ENCODE measurements at places on chromosomes 5 and 9. TPM values are rescaled to one million over a fixed set of nuclear protein-coding genes. Genes with fewer than 3 reads are reported as not detected.

DNA sequence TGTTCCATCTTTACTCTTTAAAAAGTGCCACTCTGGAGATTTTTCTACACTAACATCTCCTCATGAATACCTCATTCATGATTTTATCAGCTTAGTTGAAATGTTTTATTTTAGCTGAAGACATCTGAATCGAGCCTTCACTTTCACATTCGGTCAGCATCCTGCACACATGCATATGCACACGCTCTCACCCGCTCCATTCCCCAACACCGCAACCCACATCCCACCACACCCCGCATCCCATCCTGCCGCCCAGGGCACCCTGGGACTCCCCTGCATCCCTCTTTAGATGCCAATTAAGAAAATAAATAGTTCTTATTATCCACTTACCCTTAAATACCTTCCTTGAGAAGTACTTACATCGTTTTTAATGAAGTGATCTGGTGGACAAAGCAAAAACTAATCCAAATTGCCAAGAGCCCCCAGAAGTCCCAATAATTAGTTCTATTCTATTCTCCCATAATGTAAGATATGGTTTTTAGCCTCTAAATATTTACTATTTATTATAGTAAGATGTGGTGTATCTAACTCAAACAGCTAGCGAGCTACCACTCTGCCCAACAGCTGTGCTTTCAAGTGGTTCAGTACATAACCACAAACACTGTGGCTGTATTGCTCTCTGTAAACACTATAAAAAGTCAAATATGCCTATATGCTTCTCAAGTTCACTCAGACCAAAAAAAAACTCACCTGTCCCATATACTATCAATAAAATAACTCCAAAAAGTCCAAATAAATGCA lies 38.2 kb downstream of the GZMK start:
- no peak for DNase-seq

- DNase-seq, result no peak
Measured at GRCh38 chr5:33641744-33642505, 201.2 kb downstream of the TARS1 start.

- no peak for DNase-seq
Measured at GRCh38 chr9:133005957-133006356, 24.8 kb upstream of the GTF3C5 start.

DNA sequence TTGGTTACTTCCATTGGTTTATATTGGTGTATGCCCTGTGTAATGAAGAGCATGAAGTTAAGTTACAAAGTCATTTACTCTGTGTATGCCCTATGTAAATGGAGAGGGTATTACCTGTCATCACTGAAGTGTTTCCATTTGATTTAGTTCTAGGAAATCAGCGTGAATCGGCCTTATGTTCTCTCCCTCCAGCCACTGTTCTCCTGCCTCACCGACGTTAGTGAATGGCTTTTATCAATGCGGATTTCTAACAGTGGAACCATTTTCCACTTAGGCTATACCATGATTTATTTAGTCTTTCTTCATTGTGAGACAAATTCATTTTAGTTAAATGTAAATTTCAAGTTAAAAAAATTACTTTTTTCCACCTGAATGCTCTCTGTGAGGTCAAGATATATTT lies 327.0 kb upstream of the ADCY2 start:
- no peak for DNase-seq

GRCh38 chr5:73112359-73112758 lies 8.0 kb upstream of the TMEM171 start:
- DNase-seq, result no peak

GRCh38 chr5:119385536-119386128 lies 29.8 kb downstream of the TNFAIP8 start:
- no peak for DNase-seq

GRCh38 chr5:136120529-136120928 lies 12.1 kb upstream of the SMAD5 start:
- peak; percentile 44 for DNase-seq

GRCh38 chr5:20114526-20114925 lies 126.5 kb upstream of the CDH18 start:
- no peak for DNase-seq

- DNase-seq, result no peak
Measured at GRCh38 chr9:38285236-38285635, 107.3 kb upstream of the ALDH1B1 start.

- DNase-seq, result no peak
Measured at GRCh38 chr5:22070186-22070728, 782.9 kb downstream of the CDH12 start.

GRCh38 chr9:18753904-18754303 lies 279.1 kb downstream of the SAXO1 start:
- no peak for DNase-seq

DNA sequence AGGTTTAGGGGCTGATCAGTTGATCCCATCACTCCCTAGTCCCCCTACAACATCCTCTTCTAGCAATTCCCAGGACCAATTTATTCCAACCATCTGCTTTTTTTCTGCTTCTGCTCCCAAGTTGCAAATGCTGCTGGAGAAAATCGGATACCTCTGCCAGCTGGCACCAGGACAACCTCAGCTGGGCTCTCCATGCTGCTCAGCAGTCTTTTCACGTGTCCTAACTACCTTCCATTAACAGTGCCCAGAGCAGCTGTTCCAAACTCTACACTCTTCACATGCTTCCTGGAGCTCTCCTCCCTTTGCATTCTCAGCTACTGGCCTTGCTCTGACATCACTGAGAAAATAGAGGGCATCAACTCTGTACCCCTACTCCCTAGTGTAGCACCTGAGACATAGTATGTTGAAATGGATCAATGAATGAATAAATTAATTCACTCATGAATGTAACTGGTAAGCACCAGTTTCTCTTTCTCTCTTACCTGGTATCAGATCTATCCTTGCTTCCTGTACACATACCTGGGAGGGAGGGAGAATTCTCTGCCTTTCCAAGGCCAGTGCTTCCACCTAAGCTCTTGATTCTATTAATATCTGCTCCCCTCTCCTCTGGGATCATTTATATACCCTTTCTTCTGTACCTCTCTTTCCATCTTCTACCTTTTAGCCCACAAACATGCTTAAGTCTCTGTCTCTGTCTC lies 191.0 kb downstream of the RAB3C start:
- no peak for DNase-seq

DNA sequence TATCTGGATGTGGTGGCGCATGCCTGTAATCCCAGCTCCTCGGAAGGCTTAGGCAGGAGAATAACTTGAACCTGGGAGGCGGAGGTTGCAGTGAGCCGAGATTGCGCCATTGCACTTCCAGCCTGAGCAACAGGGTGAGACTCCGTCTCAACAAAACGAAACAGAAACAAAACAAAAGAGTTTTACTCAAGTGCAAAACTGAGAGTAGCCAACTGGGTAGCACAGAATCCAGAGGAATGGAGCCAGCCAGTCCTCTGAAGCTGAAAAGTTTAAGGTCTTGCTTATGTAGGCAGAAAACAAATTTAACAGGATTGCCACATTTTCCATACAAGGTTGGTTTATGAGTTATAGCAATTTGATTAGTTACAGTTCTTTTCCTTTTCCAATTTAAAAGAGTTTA lies 32.0 kb downstream of the SPIN1 start:
- DNase-seq, result no peak

DNA sequence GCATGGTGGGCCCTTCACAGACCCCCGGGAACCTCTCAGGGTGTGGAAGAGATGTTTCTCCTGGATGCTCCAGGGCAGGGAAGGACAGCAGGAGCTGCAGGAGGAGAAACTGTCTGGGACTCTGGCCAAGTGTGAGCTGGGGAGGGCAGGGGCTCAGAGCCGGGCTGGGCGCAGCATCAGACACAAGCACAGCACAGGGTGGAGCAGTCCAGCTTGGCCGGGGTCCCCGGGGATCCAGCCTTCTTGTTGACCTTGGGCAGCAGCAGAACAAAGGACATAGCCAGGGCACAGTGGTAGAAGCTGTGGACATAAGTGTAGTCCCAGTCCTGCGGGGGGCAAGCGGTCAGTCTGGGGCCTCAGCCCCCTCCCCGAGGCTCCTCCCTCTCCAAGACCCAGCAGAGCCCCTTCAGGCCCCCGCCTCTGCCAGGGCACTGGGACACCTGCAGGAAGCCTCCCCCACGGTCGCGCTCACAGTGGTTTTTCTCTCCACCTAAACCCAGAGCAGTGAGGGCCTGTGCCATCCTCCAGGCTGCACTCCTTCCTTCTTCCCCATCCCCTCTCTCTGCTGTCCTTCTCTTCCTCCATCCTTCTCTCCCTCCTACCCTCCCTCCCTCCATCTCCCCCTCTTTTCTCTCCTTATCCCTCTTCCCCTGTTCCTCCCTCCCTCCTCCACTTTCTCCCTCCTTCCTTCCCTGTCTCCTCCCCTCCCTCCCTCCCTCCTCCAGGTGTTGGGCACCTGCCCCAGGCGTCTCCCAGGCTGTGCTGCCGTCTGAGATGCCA lies 10.1 kb downstream of the MYMK start:
- no peak for DNase-seq

DNA sequence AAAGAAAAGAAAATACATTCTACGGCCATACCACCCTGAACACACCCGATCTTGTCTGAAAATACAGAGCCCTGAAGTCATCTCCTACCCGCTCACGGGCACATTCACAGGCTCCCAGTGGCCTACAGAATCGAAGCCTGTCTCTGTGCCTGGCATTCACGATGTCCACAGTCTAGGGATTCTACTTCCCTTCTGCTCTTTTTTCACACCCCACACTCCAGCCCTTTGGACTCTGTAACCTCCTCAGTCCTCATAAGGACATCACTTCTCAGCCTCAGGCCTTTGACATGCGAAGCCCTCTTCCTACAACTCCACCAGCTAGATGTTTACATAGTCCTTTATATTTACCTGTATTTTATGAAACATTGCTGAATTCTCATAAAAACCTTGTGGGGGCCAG lies 77.8 kb downstream of the CSNK1A1 start:
- DNase-seq, result no peak

- no peak for DNase-seq
Measured at GRCh38 chr9:35758475-35759050, 4.5 kb upstream of the MSMP start.

DNA sequence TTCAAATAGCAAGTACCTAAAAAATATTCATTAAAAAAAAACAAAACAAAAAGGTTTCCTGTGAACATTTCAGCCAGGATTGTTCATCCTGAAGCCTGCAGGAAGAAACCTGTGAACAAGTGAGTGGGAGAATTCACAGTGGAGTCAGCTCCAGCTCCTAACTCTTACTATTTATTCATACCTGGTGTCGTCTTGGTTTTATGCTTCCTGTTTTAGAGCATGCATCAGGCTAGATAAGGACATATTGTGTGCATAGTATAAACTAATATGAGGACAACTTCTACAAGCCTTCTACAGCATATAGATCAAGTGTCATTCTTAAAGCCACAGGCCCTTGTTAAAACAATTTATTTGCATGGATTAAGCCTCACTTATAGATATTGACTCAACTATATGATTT lies 169.9 kb downstream of the EFNA5 start:
- no peak for DNase-seq

GRCh38 chr5:128123936-128124335 lies 40.4 kb downstream of the SLC12A2 start:
- no peak for DNase-seq

GRCh38 chr5:38728029-38728428 lies 117.8 kb upstream of the OSMR start:
- no peak for DNase-seq

- no peak for DNase-seq
Measured at GRCh38 chr5:146817973-146818372, 60.6 kb downstream of the PPP2R2B start.

DNA sequence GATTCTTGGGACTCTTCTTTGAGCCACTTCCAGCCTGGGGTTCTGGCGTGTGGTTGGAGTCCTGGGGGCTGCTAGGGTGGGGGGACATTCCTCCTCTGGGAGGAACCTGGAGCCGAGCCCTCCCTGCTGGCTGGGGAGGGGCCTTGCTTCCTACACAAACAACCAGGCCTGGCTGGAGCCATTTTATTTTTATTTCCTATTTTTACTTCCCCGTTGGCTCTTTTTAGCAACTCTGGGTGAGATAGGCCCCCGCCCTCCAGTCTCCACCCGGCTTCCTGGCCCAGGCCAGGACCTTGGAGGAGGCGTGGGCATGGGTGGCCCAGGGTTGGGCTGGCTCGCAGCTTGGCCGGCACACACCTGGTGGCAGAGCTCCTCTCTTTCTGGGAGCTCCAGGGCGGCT lies 15.1 kb downstream of the RXRA start:
- no peak for DNase-seq

- DNase-seq, result peak; percentile 1
Measured at GRCh38 chr5:58459146-58460001, 512 bp downstream of the PLK2 start.

DNA sequence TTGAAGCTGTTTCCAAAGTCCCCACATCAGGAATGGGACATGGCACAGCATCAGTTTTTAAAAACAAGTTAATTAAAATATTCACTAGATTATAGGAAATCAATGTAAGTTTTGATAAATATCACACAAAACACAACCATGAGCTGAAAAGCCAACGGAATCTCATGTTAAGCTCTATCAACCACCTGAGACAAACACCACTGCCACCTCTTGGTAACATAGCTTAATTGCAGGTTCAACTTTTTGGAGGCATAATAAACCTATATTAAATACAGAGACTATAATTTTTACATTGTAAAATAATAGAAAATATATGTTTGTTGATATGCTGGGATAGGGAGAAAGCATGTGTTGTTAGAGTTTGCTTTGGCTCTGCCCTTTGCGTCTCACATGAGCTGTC lies 126.1 kb downstream of the SV2C start:
- no peak for DNase-seq

DNA sequence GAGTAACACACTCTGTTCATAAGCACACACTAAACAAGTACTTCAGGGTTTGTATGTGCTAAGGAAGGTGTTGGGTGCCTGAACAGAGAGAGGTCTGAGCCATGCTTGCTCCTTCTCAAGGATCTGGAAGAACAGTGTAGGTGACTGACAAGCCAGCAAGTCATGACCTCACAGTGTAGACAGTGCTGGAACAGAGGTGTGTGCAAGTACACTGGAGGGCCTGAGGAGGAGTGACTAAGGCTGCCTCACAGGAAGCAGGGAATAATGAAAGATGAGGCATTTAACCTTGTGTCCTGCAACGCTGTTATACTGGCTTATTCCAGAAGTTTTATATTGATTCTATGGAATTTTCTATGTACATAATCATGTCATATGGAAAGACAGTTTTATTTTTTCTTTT lies 83.9 kb downstream of the TMEM174 start:
- DNase-seq, result no peak

EFCAB9 gene
- not detected for total RNA-seq

BTNL8 gene
- not detected for total RNA-seq

TAF1L gene
- total RNA-seq, result not detected

IL3 gene
- not detected for total RNA-seq

LRRTM2 gene
- not detected for total RNA-seq

AGXT2 gene
- total RNA-seq, result not detected

TMEM215 gene
- total RNA-seq, result not detected

IL11RA gene
- 0.83 TPM for total RNA-seq

TOMM5 gene
- 450 TPM for total RNA-seq
